Trophoblast cell (in vitro differentiated cells and primary cell): ENCODE measurements at places on chromosomes 12 and 14.
A peak's percentile ranks its signal among the peaks of the same experiment; 100 is the strongest.

DNA sequence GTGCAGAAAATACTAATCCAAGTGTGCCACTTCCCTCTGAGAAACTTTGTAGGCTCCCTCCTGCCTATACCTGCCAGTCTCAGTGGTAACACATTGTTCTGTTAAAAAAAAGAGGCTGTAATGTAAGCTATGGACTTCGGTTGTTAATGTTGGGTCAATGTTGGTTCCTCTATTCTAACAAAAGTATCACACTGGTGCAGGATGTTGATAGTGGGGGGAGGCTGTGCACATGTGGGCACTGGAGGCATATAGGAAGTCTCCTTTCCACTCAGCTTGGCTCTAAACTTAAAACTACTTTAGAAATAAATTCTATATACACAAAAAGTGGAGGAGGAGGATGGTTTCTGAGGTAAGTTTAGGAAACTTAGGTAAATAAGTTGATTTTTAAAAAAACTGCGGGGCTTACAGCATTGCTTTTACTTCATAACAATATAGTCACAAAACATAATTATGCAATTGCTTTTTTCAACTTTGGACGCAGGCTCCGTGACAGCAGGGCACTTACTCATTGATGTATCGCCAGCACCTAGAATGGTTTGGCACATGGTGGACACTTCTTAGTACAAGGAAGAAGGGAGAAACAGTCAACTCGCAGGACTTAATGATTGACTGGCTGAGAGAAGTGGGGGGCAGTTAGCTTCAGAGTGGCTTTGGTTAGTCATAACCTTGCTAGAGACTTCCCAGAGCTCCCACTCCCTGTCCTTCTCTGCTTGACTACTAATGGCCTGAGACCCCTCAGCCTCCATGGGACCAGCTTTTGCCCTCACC, 7.9 kb upstream of the NYNRIN start:
- no peak for DNase-seq

GRCh38 chr12:103314786-103315185, 181.0 kb downstream of the C12orf42 start:
- DNase-seq, result no peak

DNA sequence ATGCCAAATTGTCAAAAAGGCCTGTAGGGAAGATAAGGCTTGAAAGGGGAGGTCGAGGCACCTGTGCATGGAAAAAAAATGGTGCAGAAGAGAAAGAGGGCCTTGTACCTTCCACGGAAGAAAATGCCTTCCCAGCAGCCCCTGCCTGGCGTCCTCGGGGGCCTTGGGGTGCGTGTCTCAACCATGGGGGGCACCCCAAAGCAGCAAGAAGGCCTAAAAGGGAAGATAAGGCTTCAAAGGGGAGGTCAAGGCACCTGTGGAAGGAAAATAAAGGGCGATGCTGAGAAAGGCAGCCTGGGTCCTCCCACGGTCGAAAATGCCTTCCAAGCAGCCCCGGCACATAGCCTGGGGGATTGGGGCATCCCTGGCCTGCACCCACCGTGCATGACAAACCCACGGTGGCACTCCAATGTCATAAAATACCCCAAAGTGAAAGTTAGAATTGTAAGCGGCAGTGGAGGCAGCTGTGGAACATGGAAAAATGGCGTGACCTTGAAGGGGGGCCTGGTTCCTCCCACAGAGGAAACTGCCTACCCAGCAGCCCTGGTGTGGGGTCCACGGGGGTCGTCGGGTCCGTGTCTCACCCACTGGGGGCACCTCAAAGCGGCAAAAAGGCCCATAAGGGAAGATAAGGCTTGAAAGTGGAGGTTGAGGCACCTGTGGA, 275.0 kb downstream of the ALG10 start:
- no peak for DNase-seq

DNA sequence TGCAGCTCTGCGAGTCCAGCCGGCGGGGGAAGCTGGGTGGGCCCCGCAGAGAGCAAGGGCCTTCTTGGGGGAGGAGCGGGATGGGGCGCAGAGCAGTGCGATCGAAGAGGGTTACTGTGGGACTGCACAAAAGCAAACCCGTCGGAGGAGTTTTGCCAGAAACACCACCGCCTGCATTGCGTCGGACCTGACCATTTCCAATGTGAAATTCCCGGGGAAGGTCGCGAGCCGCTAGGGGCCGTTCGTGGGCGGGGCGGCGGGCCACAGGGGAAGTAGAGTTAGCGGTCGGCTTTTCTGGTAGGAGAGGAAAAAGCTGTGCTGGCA, 333 bp upstream of the KCNA1 start:
- DNase-seq, result no peak

- peak; percentile 45 for DNase-seq
Measured at GRCh38 chr14:65631040-65631439, 218.5 kb downstream of the FUT8 start.

GRCh38 chr14:74981833-74982232, 20.9 kb upstream of the EIF2B2 start:
- DNase-seq, result no peak

GRCh38 chr12:108907839-108908351, 28.0 kb downstream of the DAO start:
- no peak for DNase-seq

DNA sequence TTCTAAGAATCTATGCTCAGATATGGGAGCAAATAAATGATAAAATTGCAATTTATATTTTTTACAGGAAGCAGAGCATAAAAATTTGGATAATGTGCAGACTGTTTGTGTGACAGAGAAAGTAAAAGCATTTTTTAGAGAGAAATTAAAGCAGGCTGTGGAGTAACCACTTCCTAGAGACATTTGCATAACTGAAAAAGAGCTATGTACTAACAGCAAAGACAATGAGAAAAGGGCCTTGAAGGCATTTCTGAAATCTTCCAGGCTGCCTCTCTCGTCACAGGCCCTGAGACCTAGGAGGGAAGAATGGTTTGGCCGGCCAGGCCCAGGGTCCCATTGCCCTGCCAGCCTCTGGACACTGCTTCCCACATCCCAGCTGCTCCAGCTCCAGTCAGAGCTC, 247.2 kb downstream of the ALX1 start:
- DNase-seq, result no peak

DNA sequence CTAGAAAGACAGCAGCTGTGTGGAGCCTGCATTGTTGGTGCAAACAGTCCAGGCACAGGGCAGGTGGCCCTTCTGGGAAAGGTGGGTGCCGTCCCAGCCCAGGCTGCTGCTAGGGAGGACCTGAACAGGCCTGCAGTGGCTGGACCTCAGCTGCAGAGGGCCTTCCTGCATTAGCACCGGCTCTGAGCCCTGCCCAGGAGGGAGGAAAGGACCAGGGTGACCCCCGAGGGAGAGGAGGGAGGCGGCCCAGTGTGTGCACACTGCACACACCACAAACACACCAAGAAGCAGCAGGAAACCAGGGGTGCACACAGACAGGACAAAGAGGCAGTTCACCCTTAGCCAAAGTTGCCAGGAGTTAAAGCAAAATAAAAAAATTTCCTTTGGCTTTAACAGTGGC, 8.0 kb upstream of the PGAM5 start:
- DNase-seq, result no peak

DNA sequence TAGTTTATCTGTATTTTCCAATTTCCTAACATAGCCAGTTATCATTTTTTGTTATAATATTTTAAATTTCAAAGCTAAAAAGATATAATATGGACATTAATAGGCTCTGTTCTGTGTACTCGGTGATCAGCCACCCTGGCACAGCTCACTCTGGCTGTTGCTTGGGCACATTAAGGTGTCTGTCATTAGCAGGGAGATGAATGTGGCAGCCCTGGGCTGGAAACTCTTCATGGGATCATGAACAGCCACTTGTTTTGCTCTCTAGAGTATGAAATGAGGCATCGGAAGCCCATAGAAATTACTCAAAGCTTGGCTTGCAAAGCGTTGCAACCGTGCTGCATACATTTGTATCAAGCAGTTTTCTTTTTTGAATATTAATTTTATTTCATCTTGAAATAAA, 233.2 kb downstream of the DACT1 start:
- no peak for DNase-seq

- DNase-seq, result peak; percentile 35
Measured at GRCh38 chr12:71636704-71637115, 26.9 kb downstream of the ZFC3H1 start.

DNA sequence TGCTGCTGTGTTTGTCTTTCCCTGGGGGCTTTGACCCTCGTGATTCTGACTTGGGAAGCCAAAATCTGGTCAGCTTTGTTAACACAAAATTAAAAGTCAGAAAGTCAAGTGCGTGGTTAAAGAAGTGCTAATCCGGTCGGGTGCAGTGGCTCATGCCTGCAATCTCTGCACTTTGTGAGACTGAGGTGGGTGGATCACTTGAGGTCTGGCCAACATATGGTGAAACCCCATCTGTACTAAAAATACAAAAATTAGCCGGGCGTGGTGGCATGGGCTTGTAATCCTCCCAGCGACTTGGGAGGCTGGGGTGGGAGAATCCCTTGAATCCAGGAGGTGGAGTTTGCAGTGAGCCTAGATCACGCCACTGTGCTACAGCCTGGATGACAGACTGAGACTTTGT, 844.6 kb downstream of the VRK1 start:
- no peak for DNase-seq

GRCh38 chr14:21384494-21384851, 654 bp upstream of the SUPT16H start:
- no peak for DNase-seq
